ENCODE measurements at places on chromosomes 1 and 21.
A peak's percentile ranks its signal among the peaks of the same experiment; 100 is the strongest.

GRCh38 chr1:44694863-44695478 lies 20.5 kb downstream of the ARMH1 start:
- DNase-seq, result no peak

DNA sequence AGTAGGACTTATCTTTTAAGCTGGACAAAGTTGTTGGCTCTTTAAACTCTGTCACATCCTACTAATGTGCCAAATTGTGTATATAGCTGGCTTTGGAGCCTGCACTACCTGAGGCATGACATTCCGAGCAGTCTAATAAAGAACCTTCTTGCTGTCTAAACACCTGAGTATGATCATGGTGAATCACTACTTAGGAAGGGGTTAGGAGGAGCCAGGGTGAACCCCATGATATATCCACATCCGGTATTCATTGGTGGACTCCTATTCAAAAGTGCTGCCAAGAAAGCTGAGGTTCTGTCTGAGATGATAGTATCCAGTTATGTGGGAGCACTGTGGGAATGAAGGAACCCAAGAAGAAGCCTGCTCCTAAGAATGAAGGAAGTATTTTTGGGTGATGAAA lies 27.1 kb downstream of the CRNN start:
- DNase-seq, result no peak

- no peak for DNase-seq
These were observed 4.8 kb upstream of the IRF6 start for GRCh38 chr1:209810783-209811182.

DNA sequence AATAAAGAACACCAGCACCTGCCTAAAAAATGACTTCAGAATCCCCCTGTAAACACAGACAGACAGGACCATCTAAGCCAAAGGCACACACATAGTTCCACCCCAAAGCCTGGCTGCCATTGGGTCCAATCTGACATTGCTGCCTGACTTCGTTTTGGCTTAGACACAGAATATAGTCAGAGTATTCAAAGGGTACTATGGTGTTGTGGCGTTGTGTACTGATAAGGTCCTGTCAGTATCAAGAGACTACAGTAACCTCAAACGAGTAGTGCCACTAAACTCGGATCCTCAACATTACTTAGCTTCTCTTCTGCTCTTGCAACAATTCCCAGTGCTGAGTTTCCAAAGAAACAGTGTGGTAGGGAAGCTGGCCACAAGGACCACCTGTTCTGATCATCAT lies 169.3 kb upstream of the NR5A2 start:
- DNase-seq, result no peak

DNA sequence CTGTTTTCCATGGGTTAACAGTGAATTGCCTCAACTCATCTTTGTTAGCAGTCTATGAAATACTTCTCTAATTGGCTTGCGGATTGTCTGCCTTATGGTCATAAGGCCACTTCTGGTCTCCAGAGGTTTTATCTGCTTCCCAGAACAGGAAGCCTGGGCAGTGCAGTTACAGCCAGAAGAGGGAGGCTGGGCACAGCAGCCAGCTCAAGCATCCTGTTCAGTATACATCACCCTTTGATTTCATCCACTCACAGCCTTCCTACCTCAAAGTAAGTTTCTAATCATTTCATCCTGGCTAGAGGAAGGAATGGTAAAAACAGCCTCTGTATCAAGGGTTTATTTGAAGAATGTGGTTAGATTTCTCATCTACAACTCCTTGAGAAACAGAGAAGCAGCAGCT lies 311.5 kb upstream of the DEPDC1 start:
- peak; percentile 66 for DNase-seq

GRCh38 chr1:204250428-204251030 lies 36.7 kb upstream of the GOLT1A start:
- DNase-seq, result no peak

DNA sequence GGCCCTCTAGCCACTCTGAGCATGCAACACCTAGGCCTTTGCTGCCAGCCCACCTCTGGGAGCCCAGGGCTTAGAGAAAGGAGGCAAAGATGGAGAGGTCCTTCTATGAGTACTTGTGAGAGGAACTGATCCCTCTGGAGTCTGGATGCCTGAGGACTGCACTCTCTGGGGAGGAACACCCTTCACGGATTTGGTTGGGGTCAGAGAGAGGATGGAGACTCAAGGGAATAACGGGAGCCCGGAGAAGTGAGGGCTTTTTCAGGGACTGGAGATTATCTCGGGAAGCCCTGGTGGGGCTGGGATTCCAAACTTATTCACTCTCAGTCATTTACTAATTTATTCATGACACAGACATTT lies 413 bp upstream of the C1orf232 start:
- no peak for DNase-seq

- no peak for DNase-seq
These were observed 54.9 kb upstream of the RAP1GAP start for GRCh38 chr1:21724098-21724497.

DNA sequence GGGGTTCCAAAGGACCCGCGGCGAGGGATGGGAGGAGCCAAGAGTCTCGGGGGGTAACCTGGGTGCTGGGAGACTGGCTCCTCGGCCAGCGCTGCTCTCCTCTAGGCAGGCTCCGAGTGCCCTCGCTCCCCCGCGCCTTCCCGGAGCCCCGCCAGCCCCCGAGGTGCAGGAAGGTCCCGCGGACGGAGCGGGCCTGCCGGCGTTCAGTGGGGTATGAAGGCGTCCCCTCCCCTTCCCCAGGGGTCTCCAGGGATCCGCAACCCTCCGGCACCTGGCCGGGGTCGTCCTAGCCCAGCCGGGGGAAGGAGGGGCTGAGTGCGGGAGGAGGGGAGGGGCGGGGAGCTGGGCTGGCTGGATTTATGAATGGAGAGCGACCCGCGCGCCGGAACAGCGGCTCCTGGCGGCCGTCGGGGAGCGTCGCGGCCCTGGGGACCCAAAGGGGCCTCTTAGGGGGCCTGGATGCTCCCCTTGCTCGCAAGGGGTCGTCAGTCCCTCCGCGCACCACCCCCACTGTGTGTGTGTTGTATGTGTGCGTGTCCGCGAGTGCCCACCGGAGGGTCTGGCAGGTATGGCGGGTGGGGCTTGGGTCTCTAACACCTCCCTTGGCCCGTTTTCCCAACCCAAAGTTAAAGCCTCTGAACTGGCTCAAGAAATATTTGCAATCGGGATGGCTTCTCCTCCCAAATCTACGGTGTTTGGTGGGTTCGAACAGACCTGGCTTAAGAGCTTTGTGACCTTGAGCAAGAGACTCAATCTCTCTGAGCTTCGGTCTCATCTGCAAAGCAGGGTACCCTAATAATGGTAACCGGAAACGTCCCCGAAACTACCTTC lies 642 bp downstream of the HCRTR1 start:
- DNase-seq, result peak; percentile 83

DNA sequence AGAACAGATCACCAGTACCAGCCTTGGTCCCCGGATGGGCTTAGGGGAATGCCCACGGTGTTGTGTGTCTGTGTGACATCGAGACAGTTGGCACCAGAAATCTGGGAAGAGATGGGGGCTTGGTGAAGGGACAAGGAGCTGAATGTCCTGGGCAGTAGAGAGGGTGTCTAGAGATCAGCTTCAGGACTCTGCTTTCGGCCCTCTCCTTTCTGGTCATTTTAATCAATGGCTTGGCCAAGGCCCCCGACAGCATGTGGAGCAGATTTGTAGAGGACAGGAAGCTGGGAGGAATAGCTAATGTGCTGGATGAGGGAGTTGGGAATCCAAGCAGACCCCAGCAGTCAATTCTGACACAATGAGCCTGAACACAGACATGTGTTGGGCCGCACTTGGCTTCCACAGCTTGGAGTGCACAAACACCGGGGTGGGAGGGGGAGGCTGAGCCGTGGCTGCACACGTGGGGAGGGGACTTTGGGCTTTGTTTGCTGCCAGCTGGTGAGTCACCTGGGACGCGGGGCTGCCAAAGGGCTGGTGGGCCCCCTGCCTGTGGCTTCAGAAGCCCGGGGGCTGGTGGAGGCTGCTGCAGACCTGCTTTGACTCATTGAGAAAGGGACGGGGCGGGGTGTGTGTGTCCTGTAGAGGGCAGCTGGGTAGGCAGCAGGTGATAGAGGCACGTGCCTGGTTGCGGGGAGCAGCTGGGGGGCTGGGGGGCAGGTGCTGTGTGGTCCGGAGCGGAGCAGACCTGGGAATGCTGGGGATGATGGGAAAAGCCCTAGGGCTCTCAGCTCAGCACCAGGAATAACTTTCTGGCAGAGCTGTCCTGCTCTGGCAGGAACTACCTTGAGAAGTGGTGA lies 20.9 kb downstream of the SLC1A7 start:
- peak; percentile 95 for DNase-seq

DNA sequence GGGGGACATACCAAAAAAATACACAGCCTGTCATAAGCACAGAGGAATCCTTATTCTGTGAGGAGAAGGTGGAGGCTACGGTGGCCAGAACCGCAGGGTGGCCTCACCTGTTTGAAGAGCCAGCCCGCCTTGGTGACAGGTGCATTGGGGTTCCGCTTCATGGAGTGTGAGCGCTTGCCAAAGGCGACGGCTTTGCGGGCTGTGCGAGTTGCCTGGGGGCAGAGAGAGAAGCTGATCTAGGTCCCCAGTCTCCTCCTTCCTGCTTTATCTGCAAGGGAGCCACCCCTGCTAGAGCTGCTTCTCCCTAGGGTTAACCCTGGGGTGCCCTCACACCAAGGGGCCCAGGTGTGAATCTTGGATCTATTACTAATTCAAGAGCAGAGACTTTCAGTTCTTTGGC lies 54.3 kb upstream of the GOLT1A start:
- DNase-seq, result no peak

DNA sequence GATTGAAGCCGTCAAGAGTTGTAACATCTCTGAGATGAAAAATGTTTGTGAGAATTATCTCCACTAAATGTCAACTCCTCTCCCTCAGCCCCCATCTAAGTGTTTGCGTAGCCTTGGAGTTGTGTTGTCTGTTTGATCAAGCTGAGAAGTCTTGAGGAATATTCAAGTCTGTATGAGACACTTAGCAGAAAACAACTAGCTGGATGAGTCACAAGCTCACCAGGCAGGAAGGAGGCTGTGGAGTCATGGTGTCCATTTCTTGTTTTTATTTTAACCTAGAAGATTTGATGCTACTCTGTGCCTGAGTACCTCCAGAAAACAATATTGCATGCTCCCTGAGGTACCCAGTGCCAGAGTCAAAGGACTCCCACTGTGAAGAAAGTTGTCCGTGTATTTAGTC lies 211.6 kb upstream of the PLXNA2 start:
- no peak for DNase-seq

- peak; percentile 26 for DNase-seq
These were observed 15.2 kb upstream of the HMCN1 start for GRCh38 chr1:185719021-185719420.

GRCh38 chr1:218785928-218786327 lies 387.8 kb upstream of the LYPLAL1 start:
- DNase-seq, result no peak

- DNase-seq, result no peak
These were observed 734.5 kb downstream of the PTPRU start for GRCh38 chr1:29970747-29971325.

DNA sequence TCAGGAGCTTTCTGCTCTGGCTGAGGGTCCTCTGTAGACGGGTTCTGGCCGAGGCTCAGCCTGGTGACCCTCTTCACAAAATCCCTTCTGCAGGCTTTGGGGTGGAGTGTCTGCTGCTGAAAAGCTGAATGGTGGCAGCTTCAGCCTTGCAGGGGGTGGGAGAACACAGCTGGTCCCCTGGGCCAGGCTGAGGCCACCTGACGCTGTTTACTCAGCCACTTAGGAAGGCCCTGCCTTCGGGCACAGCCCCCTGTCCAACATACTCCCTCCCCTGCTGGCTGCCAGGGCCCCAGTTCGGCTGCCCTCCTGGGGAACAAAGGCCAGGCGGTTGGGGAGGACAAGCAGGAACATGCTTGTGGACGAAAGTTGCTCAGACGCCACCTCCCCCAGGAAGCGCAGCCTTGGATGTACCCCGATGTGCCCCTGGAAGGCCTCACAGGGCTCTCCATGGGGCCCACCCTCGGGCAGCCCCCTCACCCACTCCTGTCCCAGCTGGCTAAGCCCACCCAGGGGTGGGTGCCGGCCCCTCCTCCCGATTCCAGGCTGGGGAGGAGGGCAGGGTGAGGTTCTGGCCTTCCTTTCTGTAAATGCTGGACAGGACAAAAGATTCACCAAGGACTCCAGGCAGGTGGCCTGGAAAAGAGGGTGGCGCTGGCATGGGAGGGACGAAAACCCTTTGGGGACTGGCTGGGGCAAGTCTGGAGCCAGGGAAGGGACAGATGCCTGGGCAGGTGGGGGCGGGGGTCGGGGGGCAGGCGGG lies at the start of gene ANKRD65:
Gene ANKRD65, minus strand, starts transcription at position 130 of the 760 bp plus-strand sequence. CDS start 271 bp downstream, outside the sequence.
- DNase-seq, result peak; percentile 97

DNA sequence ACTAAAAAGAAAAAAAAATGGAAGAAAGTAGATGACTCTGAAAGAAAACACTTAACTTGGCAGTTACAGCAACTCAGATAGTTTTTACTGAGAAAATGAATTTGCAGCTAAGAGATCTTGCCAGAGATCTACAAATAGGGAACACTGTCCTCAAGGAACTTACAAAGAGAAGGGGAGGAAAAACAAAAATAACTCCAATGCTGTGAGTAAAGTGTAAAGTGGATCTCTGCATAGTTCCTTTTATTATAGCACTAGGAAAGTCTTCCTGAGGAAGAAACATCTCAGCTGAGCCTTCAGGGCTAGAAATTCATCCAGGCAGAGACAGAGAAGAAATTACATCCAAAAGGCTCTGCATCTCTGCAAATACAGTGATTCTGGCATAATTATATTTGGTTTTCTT lies 3.9 kb downstream of the CD1B start:
- no peak for DNase-seq

All from NCI-H82 (cell line).